ENCODE measurements at places on chromosomes 1 and 21.

DNA sequence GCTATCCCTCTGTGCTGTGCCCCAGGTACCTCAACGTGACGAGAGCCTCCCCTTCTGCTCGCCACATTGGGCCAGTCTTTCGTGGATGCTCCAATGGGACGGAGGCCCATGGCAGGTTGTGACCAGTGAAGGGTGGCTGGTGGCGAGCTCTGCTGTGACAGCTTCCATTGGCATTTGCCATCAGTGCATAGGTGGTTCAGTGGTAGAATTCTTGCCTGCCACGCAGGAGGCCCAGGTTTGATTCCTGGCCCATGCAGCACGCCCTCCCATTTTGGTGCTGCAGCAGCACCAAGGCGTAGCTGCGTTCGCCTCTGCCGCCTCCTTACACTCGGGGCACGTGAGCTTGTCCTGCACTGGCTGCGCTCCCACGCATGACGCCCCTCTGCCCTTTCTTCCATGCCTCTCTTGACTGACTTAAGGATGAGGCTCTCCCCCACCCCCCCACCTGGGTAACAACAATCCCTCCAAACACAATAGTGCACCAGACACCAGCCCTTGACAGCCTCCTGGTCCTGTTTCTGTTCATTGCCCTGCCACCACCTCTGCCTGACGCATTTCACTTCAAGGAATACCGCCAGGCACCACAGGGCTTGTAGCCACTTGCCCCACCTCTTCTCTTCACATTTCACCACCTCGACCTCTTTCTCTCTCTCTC, 24.7 kb upstream of the FCGR2A start:
- DNase-seq: no peak

GRCh38 chr1:24864370-24864777, 65.7 kb downstream of the RUNX3 start:
- no peak for DNase-seq

GRCh38 chr1:114215436-114215835, 61.8 kb upstream of the SYT6 start:
- no peak for DNase-seq

DNA sequence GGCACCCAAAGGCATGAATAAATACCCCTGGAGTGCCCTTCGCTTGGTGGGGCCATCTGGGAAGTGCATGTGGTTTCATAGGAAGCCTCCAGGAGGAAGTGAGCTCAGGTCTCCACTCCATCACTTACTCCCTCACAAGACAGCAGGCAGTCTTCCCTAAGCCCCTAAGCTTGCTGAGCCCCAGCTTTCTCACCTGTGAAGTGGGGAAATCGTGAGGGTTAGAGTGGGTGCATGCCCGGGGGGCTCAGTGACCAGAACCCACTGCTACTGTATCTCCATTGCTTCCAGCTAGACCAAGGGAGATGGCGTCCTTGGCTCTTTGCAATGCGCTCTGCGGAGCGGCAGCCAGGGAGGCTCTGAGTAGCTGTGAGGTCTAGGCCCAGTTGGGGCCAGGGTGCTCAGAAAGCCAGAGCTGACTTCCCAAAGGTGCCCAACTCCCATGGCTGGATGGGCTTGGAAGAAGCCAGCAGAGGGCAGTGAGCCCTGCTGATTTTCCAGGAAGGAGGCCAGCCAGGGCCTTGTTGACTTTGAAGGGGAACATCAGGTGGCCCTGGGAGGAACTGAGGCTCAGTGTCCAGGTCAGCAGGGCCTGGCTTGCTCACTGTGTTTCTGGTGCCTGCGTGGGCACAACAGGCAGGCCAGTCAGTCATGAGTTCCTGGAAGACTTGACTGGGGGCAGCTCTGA, 27.3 kb downstream of the CDCP2 start:
- DNase-seq: no peak

DNA sequence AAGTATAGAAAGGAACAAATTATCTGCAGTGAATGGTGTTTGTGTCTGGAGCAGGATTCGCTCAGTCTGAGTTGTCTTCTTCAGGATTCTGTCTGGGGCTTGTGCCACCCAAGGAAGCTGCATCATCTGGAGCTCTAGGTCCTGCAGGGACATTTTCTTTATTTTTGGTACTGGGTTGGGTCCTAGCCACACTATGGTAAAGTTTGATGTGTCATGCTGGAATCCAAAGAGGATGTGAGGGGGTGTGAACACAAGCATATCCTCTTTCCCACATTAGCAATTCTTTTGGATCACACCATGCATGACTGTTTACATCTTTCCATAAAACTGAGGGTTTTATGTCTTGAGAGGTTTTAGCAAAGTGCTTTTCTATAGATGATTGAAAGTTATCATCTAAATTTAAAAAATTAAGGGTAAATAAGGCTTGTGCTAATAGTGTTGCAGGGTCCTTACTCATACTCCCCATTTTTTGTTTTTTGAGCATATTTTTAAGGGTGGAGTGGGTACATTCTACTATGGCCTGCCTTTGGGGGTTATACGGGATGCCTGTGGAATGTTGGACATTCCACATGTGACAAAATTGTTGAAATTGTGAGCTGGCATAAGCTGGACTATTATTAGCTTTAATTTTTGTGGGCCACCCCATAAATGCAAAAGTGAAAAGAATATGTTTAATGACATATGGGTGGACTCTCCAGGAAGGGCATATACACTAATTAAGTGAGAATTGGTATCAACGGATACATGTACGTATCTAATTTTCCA, 152.0 kb upstream of the HMCN1 start:
- DNase-seq: no peak

- DNase-seq: no peak
These were observed 675.0 kb downstream of the USP25 start for GRCh38 chr21:16404776-16405175.

DNA sequence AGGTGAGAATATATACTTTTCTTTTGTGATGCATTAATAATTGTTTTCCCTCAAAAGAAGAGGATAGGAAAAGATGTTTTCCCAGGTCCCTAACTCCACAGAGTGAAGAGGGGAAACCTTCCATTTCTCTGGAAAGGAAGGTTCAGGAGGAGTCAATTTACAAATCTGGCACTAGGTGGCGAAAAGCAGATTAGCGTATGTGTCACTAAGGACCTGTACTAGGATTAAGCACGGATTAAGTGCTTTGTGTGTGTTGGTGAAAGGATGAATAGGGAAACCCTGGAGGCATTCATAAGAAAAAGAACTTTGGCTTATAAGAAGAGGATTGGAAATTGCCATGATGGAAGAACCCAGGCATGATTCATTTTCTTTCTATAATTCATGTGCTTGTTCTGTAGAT, 410.1 kb upstream of the PLXNA2 start:
- DNase-seq: no peak

- DNase-seq: no peak
These were observed 1.8 kb upstream of the OMA1 start for GRCh38 chr1:58548371-58548770.

- no peak for DNase-seq
These were observed 30.6 kb downstream of the ARHGEF16 start for GRCh38 chr1:3485016-3485415.

DNA sequence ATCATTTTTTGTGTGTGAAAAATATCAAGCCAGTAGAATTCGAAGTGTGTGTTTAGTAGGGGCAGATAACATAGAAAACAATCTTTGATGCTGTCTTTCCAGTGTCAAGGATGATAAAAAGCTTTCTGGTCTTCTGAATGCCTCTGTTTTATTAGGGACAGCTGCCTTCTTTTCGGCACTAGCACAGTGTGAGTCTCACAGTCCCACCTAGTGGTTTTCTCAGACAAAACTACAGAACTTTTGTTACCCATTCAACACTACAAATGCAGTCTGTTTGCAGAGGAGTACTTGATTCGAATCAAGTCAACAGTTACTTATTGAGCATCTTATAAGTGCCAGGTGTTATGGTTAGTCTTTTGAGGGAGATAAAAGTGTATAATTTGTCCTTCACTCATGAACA, 30.6 kb upstream of the MCOLN3 start:
- DNase-seq: peak; percentile 25

- DNase-seq: no peak
These were observed 120.4 kb downstream of the SIPA1L2 start for GRCh38 chr1:232509570-232509969.

- no peak for DNase-seq
These were observed 1093.2 kb downstream of the ADGRL2 start for GRCh38 chr1:82893712-82894470.

DNA sequence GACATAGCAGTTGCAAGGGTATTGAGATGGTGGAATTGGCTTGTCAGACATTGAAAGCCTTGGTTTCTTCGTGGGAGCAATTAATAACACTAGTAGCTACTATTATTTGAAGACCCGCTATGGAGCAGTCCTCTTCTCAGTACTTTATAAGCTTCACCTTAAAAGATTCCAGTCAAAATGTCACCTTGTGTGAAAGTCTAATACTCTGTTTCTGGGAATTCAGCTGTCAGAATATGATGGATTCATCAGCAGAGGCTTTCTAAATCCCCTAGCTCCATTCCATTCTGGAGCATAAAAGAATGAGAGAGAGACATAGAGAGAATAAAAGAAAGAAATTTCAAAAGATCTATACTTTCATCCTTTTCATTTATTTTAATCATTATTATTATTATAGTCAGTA, 375.9 kb upstream of the ADGRL2 start:
- no peak for DNase-seq

DNA sequence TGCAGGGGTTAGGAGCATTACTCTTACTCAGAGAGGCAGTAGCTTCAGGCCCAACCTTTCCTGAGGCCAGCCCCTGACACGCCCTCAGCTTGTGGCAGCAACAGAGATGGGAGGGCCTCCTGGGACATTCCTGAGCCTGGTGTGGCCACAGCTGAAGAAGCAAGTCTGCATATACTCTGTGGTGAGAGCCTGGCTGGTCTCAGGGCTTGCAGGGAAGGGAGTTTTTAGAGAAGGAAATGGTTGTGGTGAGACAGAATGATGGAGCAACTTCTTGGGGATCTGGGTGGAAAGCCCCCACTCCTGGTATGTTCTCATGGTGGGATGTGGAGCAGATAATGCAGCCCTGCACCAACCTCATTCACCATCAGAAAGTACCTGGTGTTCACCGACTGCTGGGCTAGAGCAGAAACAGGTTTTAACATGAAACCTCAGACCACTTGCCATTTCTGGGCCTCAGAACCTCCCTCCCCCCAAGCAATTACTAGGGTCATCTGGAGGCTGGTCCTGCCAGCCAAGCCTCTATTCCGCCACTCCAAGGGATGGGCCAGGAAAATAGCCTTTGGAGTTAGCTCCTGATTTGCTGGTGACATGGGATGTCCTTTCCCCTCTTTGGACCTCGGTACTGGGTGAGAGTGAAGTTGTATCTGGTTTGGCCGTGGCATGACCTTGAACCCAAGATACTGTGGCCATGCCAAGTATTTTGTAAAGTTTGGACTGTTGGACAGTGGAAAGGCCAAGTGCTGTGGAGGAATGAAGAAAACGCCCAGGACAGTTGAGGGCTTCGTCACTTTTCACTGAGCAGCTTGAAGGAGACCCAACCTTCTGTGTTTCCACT, 28.1 kb upstream of the RNF19B start:
- DNase-seq: peak; percentile 86

DNA sequence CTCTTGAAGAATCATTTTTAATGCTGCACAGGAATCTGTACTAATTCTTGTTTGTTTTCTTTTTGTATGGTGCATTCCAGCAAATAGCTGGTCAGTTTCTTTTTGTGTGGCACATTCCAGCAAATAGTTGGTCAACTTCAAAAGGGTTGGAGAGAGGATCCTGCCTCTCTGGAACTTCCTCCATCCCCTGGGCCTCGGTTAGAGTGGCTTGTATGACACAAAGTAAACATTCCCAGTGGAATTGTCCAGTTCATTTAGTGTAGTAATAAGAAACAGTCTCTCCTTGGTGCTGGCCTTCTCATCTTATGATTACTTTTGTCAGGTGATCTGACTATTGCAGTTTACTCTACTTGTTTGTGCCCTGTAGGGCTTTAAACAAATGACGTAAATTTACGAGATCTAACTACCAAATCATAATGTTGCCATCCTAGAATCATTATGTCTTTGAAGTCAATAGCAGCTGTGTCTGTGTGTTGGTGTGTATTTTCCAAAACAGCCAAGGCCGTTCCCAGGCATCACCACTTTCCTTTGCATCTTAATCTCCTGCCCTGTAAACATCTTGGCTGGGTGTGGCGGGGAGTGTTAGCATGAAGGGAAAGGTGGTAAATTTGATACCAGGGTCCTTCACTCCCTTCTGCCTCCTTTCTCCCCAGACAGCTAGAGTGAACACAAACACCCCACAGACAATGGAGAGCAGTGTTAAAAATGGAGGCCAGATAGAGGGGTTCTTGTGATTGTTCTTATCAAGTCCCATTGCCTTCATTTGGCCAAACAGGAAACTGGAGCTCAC, 77.9 kb downstream of the CDC7 start:
- DNase-seq: no peak

GRCh38 chr1:228295201-228295600, 87.4 kb downstream of the OBSCN start:
- DNase-seq: no peak

- no peak for DNase-seq
These were observed 15.5 kb upstream of the FAM131C start for GRCh38 chr1:16088996-16089395.

DNA sequence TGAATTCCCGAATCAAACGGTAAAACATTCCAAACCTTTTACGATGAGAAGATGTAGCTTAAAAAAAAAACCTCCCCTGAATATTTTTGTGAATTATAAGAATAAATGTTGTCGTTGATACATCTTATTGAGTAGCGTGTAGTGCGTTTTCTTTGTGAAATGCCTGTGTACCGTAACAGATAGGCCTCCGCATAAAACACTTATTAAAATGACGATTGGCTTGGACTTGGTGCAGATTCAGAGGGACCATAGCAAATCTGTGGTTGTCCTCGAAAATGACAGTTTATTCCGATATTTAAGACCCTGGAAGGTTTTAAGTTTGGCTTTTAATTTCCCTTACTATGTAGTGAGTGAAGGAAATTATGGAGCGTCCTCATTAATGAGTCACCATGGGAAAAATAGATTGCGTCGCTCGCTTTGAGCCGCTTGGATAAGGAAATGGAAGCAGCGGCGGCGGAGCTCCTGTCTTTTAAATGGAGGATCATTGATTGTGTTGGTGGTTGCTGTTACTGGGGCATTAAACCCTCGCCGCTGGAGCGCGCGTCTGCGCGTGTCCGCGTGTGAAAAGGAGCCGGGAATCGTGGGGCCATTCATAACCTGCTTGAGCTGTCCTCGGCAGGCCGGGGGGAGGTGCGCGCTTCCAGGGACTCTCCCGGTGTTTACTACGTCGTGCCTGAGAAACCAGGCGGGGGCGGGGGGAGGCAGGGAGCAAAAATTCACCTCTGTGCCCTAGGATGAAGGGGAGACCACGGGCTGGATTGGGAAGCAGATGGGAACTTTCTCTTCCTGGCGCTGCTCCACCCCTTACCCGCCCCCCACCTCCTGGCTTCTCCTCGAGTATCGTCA, 1.6 kb downstream of the SPEN start:
- peak; percentile 59 for DNase-seq

GRCh38 chr1:16013220-16013907, 4.5 kb downstream of the HSPB7 start:
- peak; percentile 25 for DNase-seq

Data from CD4-positive, alpha-beta T cell treated with Interleukin-4 for 4 hours (primary cell).